GM23338 (cell line): ENCODE measurements at places on chromosomes 1 and 21. TPM values are rescaled to one million over a fixed set of nuclear protein-coding genes. Genes with fewer than 3 reads are reported as not detected.

CNTN2 gene
- 2.2 TPM in 2 replicates for total RNA-seq

EPHA10 gene
- 1.5 and 2.4 TPM in 2 replicates for total RNA-seq

NFASC gene
- 7.6 and 11.7 TPM in 2 replicates for total RNA-seq

KIRREL1 gene
- 35.2 and 41.0 TPM in 2 replicates for total RNA-seq

MYOC gene
- total RNA-seq, result not detected in 2 replicates

SPRR2B gene
- total RNA-seq, result not detected in 2 replicates

ARHGEF16 gene
- 19.1 and 29.3 TPM in 2 replicates for total RNA-seq

IVL gene
- total RNA-seq, result not detected in 2 replicates

TMOD4 gene
- total RNA-seq, result 1.3 TPM in 1 of 2 replicates, not detected in the other

CTSE gene
- not detected in 2 replicates for total RNA-seq

SHISA4 gene
- total RNA-seq, result 3.8 and 9.2 TPM in 2 replicates

GIPC2 gene
- 1.5 and 2.7 TPM in 2 replicates for total RNA-seq

CYP4B1 gene
- total RNA-seq, result 0.16 TPM in 1 of 2 replicates, not detected in the other

NES gene
- 85.3 and 95.9 TPM in 2 replicates for total RNA-seq

PPP1R12B gene
- total RNA-seq, result 13.8 and 29.2 TPM in 2 replicates

HPDL gene
- total RNA-seq, result 60.7 and 82.1 TPM in 2 replicates

CFHR2 gene
- total RNA-seq, result not detected in 2 replicates

DCST1 gene
- total RNA-seq, result not detected in 2 replicates
